Vagina (tissue), 2 donors: ENCODE measurements at places on chromosomes 5 and 9.
A peak's percentile ranks its signal among the peaks of the same experiment; 100 is the strongest.

DNA sequence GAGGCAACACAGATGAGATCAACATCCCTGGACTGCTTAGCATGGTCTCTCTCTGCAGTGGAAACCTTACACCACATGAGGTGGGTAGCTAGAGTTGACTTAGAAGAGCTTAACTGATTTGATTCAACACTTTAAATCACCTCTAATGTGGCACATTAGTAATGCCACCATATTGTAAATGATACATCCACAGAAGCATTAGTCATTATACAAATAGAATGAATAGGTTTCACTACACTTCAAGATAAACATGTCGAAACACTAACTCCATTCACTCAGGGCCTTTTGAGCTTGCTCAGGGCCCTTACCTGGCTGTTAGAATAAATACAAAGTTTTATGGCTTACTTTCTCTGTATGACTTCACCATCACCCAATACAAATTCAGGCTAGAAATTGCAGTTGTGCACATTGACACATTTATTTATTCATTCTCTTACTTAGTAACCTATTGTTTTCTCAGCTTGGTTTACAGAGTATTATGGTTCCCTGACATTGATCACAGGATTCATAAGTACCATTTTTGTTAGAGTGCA lies 9.3 kb upstream of the SMAD5 start:
- H3K27ac ChIP-seq: no peak overlapping the region
- H3K36me3 ChIP-seq: no peaks in the 10 kb centered on the region
- no peak overlapping the region for H3K4me3 ChIP-seq
- no peaks in the 10 kb centered on the region for H3K27me3 ChIP-seq

DNA sequence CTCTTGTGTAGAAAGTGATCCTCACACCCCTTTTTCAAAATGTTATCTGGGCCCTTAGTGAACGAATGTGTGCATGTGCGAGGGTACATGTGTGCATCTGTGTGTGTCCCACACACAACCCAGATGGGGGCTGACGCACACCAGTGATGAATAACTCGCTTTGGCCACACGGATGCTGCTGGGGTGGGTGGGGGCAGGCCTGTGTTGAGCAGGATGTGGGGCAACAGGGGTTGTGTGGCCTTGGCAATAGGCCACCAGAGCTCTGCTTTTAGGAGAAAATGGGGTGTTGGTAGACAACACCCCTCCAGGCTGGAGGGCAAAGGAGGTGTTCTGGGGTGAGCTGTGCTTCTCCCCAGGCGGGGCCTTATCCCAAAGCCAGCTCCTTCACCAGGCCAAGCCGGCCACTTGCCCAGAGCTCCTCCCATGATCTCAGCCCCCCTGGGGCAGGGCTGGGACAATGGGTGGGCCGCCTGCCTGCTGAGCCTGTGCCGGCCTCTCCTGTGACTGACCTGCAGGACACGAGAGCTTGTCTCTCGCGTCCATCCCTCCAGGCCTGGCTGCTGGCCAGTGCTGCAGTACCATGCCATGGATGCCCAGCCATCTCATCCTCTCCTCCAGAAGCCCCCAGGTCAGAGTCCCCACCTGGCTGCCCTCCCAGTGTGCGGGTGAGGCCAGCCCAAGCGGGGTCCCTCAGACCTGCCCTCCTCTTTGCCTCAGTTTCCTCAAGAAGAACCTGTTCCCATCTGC lies 1.7 kb downstream of the DBN1 start:
- no peaks in the 10 kb centered on the region for H3K36me3 ChIP-seq
- peaks cover 59% of the 10 kb centered on the region for H3K4me1 ChIP-seq
- H3K27me3 ChIP-seq: no peaks in the 10 kb centered on the region
- H3K27ac ChIP-seq: peak overlapping the region; percentile 83
- H3K4me3 ChIP-seq: peak overlapping the region; percentile 67

DNA sequence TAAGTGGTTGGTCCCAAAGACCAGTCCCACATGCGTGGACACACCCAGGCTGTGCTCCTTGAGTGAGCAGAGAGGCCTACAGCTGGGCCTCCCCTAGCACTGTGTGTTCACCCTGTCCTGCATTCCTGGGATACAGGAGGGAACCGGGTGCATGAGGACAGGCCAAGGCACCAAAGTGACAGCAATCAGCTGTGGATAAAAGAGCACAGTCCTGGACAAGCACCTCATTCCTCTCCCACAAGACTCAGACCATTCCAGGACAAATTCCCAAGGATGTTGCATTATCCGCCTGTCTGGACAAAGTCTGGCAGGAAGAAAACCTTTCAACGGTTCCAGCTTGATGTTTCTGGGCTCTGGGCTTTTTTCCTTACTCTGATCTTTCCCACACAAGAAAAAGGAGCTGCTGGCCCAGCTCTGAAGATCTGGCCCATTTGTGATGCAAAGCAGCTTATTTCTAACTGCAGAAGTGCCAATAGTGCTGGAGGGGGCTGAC lies 273.2 kb downstream of the ENC1 start:
- H3K27me3 ChIP-seq: no peaks in the 10 kb centered on the region
- H3K27ac ChIP-seq: peak overlapping the region; percentile 28
- H3K4me3 ChIP-seq: no peak overlapping the region
- DNase-seq: peak; percentile 85
- H3K4me1 ChIP-seq: peaks cover 8% of the 10 kb centered on the region
- no peaks in the 10 kb centered on the region for H3K36me3 ChIP-seq

GRCh38 chr5:159098603-159099436 lies 896 bp downstream of the EBF1 start:
- H3K27ac ChIP-seq: peak overlapping the region; percentile 86
- no peaks in the 10 kb centered on the region for H3K27me3 ChIP-seq
- no peak for DNase-seq
- peak overlapping the region; percentile 54 for H3K4me3 ChIP-seq
- peaks cover 5% of the 10 kb centered on the region for H3K4me1 ChIP-seq

DNA sequence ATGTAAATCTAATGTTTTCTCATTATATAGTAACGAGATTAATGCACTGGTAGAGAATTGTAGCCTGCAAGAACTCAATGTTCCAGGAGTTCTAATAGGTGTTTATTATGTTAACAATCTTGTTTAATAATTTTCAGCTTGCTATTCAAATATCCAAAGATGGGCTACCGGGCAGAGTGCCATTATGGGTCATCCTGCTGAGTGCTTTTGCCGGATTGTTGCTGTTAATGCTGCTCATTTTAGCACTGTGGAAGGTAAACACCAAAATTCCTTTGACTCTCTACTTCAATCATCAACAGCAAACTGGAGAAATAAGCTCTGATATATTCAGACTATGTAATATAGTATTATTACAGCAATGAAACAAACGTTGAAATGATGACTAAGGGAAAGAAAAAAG lies 41.9 kb upstream of the ITGA2 start:
- no peak overlapping the region for H3K4me3 ChIP-seq
- H3K27ac ChIP-seq: no peak overlapping the region
- no peak for DNase-seq
- H3K4me1 ChIP-seq: no peaks in the 10 kb centered on the region

- no peak for DNase-seq
- H3K27me3 ChIP-seq: no peaks in the 10 kb centered on the region
- peak overlapping the region; percentile 88 for H3K27ac ChIP-seq
- H3K4me1 ChIP-seq: peaks cover 59% of the 10 kb centered on the region
- H3K36me3 ChIP-seq: no peaks in the 10 kb centered on the region
Measured at GRCh38 chr5:102866237-102866600, 111.1 kb downstream of the PAM start.

GRCh38 chr9:97753975-97754374 lies 56.8 kb upstream of the XPA start:
- no peak overlapping the region for H3K4me3 ChIP-seq
- H3K4me1 ChIP-seq: no peaks in the 10 kb centered on the region
- H3K36me3 ChIP-seq: no peaks in the 10 kb centered on the region
- no peak for DNase-seq
- H3K27ac ChIP-seq: no peak overlapping the region

DNA sequence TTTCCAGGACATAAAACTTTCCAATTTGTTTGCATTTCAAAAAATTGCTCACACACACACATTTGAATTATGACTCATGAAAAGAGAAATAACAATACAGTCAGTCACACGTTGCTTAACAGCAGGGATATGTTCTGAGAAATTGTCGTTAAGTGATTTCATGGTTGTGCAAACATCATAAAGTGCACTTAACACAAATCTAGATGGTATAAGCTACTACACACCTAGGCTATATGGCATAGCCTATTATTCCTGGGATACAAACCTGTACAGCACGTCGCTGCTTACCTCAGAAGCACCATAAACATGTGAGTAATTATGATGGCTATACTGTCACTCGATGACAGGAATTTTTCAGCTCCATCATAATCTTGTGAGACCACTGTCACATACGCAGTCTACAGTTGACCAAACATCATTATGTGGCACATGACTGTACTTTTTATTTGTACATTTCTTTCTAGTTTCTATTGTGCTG lies 378.2 kb downstream of the ACTL7B start:
- H3K36me3 ChIP-seq: no peaks in the 10 kb centered on the region
- no peak for DNase-seq
- H3K27ac ChIP-seq: peak overlapping the region; percentile 78
- H3K4me1 ChIP-seq: peaks cover 70% of the 10 kb centered on the region
- H3K27me3 ChIP-seq: no peaks in the 10 kb centered on the region

GRCh38 chr5:17411436-17412402 lies 86.3 kb upstream of the TAF11L2 start:
- H3K4me3 ChIP-seq: no peak overlapping the region
- no peak for DNase-seq
- H3K36me3 ChIP-seq: no peaks in the 10 kb centered on the region
- H3K27ac ChIP-seq: no peak overlapping the region

GRCh38 chr9:13175732-13176131 lies 103.8 kb downstream of the MPDZ start:
- no peak overlapping the region for H3K4me3 ChIP-seq
- DNase-seq: no peak
- no peaks in the 10 kb centered on the region for H3K27me3 ChIP-seq
- peaks cover 5% of the 10 kb centered on the region for H3K36me3 ChIP-seq

- H3K27ac ChIP-seq: no peak overlapping the region
- H3K4me3 ChIP-seq: no peak overlapping the region
- no peak for DNase-seq
- no peaks in the 10 kb centered on the region for H3K36me3 ChIP-seq
- no peaks in the 10 kb centered on the region for H3K4me1 ChIP-seq
Measured at GRCh38 chr5:60541980-60542379, 158.0 kb downstream of the DEPDC1B start.
